Activated naive CD8-positive, alpha-beta T cell treated with anti-CD3 and anti-CD28 coated beads for 36 hours (primary cell): ENCODE measurements at places on chromosomes 16 and 17. TPM values are rescaled to one million over a fixed set of nuclear protein-coding genes. Genes with fewer than 3 reads are reported as not detected.

TCAP gene
- total RNA-seq: 0.89 TPM

CASKIN1 gene
- 3.4 TPM for total RNA-seq

VASN gene
- 0.08 TPM for total RNA-seq

FBXL16 gene
- 6.0 TPM for total RNA-seq

FOXN1 gene
- not detected for total RNA-seq

ASGR1 gene
- total RNA-seq: 4.4 TPM

STAC2 gene
- total RNA-seq: 0.14 TPM

GOT2 gene
- 162 TPM for total RNA-seq

GPATCH8 gene
- 36.2 TPM for total RNA-seq

SOST gene
- not detected for total RNA-seq

CTRB1 gene
- not detected for total RNA-seq

PDIA2 gene
- total RNA-seq: not detected

SPNS3 gene
- total RNA-seq: 14.3 TPM

TBX6 gene
- 0.74 TPM for total RNA-seq

OSGIN1 gene
- 1.8 TPM for total RNA-seq

CCL8 gene
- not detected for total RNA-seq

DNA sequence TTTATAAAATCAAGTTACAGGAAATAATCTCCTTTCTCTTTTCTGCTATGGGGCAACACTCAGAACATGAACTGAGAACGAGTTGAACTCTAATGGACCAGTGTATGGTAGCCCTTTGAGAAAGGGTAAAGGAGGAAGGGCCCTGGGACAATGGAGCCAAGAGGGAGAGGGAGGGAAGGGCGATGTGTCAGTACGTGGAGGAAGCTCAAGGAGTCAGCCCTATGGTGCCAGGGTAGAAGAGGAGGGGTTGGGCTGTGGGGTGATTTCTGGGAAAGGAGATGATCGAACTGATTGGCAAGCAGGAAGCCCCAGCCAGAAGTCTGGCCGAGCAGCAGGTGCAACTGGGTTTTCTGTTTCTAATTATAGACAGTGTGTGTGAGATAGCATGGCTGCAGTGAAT lies 4.3 kb upstream of the WIPI1 start:
- DNase-seq: peak; percentile 33
- peak overlapping the region; percentile 47 for H3K4me3 ChIP-seq
- H3K4me1 ChIP-seq: peaks cover 51% of the 10 kb centered on the region
- H3K27ac ChIP-seq: peak overlapping the region; percentile 92

DNA sequence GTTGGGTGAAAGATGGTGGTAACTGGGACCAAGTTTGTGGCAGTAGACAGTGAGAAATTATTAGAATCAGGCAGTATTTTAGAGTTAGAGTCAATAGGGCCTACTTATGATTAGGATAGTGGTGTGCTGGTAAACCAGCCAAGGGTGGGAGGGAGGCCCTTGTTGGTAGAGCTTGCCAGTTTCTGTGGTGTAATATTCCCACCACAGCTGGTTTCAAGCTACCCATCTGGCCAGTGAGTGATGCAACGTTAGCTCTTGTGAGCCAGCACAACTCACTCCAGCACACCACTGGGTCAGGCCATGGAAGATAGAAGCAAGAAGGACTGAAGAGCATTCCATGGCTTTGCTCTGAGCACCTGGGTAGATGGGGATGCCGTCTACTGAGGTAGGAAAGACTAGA lies 34.9 kb downstream of the GNAO1 start:
- no peaks in the 10 kb centered on the region for H3K36me3 ChIP-seq
- peaks cover 5% of the 10 kb centered on the region for H3K4me1 ChIP-seq
- H3K4me3 ChIP-seq: no peak overlapping the region
- no peak overlapping the region for H3K27ac ChIP-seq
- DNase-seq: no peak

GRCh38 chr16:83870830-83871229 lies 28.1 kb upstream of the MLYCD start:
- no peaks in the 10 kb centered on the region for H3K4me1 ChIP-seq
- H3K27ac ChIP-seq: no peak overlapping the region
- H3K27me3 ChIP-seq: peaks cover 58% of the 10 kb centered on the region
- no peak overlapping the region for H3K4me3 ChIP-seq

GRCh38 chr17:79797492-79798298 lies 818 bp upstream of the CBX8 start:
- H3K27ac ChIP-seq: no peak overlapping the region
- H3K4me1 ChIP-seq: peaks cover 34% of the 10 kb centered on the region
- peaks cover 48% of the 10 kb centered on the region for H3K27me3 ChIP-seq
- peak overlapping the region; percentile 81 for H3K4me3 ChIP-seq
- no peaks in the 10 kb centered on the region for H3K36me3 ChIP-seq
- DNase-seq: no peak

- H3K27me3 ChIP-seq: peaks cover 3% of the 10 kb centered on the region
- no peak overlapping the region for H3K4me3 ChIP-seq
- H3K4me1 ChIP-seq: no peaks in the 10 kb centered on the region
These were observed 808.3 kb upstream of the EEF2KMT start for GRCh38 chr16:5905935-5906334.

GRCh38 chr16:5017678-5017969 lies 16.1 kb downstream of the NAGPA start:
- H3K4me3 ChIP-seq: no peak overlapping the region
- DNase-seq: no peak
- no peak overlapping the region for H3K27ac ChIP-seq

DNA sequence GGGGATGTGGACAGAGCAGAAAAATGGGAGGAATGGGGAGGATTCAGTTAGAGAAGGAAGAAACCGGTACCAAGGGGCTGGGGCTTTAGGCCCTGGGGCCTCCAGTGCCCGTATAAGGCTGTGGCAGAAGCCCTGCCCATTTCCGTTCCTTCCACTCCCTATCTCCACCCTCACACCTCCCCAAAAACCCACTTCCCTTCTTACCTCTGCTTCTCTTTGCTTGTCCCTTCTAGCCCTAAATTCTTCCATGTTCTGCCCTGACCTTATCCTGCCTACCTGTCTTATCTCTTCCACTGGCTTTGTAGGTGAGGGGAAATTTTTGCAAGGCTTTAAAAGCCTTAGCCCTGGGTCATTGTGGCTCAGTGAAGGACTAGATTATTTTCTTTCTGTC lies 4.1 kb downstream of the RNF167 start:
- H3K36me3 ChIP-seq: peaks cover 77% of the 10 kb centered on the region
- H3K4me3 ChIP-seq: peak overlapping the region; percentile 94
- H3K27me3 ChIP-seq: peaks cover 20% of the 10 kb centered on the region

DNA sequence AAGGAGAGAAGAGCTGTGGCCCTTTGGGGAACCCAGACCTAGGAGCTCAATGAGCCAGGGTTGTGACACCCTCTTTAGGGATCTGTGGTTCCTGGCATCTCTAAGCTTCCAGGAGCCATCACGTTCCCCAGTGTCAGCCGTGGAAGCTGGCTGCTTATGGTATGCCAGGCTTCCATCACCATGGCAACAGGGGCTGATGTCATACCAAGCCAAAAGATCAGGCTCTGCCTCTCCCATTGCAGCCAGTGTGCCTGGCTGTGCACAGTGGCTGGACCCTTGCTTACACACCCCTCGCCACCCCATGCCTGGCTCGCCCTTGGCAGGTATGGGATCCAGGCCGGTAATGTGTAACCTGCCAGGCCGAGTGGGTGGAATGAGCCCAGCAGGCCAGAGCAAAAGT lies 91.1 kb downstream of the SSH2 start:
- H3K4me1 ChIP-seq: no peaks in the 10 kb centered on the region
- DNase-seq: no peak
- H3K27me3 ChIP-seq: no peaks in the 10 kb centered on the region
- H3K4me3 ChIP-seq: no peak overlapping the region
- no peak overlapping the region for H3K27ac ChIP-seq

- peaks cover 25% of the 10 kb centered on the region for H3K36me3 ChIP-seq
- H3K27ac ChIP-seq: peak overlapping the region; percentile 68
- no peaks in the 10 kb centered on the region for H3K27me3 ChIP-seq
- no peak overlapping the region for H3K4me3 ChIP-seq
- H3K4me1 ChIP-seq: peaks cover 3% of the 10 kb centered on the region
These were observed 10.0 kb downstream of the LITAFD start for GRCh38 chr16:8892101-8892575.

DNA sequence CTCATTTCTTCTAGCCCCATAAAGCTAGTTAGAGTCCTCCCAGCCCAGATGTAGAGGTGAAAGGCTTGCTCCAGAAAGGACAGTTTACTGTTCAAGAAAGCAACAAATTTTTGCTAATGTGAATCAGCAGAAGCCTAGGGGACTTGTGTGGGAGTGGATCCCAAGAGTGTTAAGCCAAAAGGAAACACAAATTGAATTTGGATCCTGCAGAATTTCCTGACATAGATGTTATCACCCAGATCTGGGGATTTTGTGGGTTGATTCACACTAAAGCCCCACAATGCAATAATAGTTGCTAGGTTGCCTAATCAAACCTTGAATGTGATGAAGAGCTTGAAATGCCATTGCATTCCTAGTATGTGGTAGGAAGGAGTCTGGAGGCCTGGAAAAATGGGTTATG lies 135.2 kb upstream of the HS3ST3A1 start:
- H3K27ac ChIP-seq: no peak overlapping the region
- no peaks in the 10 kb centered on the region for H3K27me3 ChIP-seq

DNA sequence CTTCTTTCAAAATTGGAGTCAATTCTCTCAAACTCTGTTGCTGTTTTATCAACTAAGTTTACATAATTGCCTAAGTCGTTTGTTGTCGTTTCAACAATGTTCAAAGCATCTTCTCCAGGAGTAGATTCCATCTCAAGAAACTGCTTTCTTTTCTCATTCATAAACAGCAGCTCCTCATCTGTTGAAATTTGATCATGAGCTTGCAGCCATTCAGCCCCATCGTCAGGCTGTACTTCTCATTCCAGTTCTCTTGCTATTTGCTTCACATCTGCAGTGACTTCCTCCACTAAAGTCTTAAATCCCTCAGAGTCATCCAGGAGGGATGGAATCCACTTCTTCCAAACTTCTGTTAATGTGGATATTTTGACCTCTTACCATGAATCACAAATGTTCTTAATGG lies 230.6 kb downstream of the IRF8 start:
- no peaks in the 10 kb centered on the region for H3K4me1 ChIP-seq
- H3K27ac ChIP-seq: no peak overlapping the region
- H3K4me3 ChIP-seq: no peak overlapping the region
- H3K36me3 ChIP-seq: no peaks in the 10 kb centered on the region

- H3K27me3 ChIP-seq: no peaks in the 10 kb centered on the region
- peaks cover 41% of the 10 kb centered on the region for H3K36me3 ChIP-seq
- peak overlapping the region; percentile 97 for H3K4me3 ChIP-seq
- peaks cover 28% of the 10 kb centered on the region for H3K4me1 ChIP-seq
These were observed 855 bp downstream of the TMEM204 start for GRCh38 chr16:1534021-1535020.

DNA sequence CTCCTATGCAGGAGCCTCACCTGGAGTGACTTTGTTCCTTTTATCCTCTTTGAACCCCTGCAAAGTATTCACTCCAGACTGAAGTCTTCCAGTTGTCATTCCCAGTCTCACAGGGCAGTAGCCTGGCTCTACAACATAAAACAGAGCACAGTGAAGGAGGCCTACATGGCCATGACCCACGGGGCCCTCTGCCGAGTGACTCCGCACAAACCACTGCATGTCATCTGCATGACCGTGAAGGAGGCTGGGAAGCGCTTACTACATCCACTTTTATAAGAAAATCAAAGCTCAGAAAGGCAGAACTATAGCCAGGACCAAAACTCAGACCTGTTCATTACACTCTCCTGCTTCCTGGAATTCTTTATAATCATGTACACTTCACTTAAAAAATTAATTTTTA lies 42.5 kb downstream of the BRD7 start:
- no peak overlapping the region for H3K4me3 ChIP-seq
- no peak for DNase-seq
- peaks cover 35% of the 10 kb centered on the region for H3K4me1 ChIP-seq
- no peaks in the 10 kb centered on the region for H3K27me3 ChIP-seq

DNA sequence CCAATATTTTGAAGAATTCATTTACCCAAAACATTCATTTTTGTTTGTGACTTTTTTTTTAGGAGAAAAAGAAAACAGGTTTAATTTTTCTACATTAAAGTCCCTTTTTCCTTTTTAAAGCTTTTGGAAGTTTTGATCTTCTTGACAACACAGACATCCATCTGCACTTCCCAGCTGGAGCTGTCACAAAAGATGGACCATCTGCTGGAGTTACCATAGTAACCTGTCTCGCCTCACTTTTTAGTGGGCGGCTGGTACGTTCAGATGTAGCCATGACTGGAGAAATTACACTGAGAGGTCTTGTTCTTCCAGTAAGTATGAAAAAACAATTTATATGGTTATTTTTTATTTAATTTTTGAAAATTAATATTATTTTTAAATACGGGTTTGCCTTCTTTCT lies 37.2 kb downstream of the SIAH1 start:
- peaks cover 9% of the 10 kb centered on the region for H3K4me1 ChIP-seq
- H3K36me3 ChIP-seq: peaks cover 26% of the 10 kb centered on the region
- no peak overlapping the region for H3K4me3 ChIP-seq
- DNase-seq: no peak
- no peaks in the 10 kb centered on the region for H3K27me3 ChIP-seq
- no peak overlapping the region for H3K27ac ChIP-seq

- no peak overlapping the region for H3K27ac ChIP-seq
- peaks cover 44% of the 10 kb centered on the region for H3K27me3 ChIP-seq
- DNase-seq: no peak
These were observed 795 bp upstream of the PAQR4 start for GRCh38 chr16:2968368-2968737.

DNA sequence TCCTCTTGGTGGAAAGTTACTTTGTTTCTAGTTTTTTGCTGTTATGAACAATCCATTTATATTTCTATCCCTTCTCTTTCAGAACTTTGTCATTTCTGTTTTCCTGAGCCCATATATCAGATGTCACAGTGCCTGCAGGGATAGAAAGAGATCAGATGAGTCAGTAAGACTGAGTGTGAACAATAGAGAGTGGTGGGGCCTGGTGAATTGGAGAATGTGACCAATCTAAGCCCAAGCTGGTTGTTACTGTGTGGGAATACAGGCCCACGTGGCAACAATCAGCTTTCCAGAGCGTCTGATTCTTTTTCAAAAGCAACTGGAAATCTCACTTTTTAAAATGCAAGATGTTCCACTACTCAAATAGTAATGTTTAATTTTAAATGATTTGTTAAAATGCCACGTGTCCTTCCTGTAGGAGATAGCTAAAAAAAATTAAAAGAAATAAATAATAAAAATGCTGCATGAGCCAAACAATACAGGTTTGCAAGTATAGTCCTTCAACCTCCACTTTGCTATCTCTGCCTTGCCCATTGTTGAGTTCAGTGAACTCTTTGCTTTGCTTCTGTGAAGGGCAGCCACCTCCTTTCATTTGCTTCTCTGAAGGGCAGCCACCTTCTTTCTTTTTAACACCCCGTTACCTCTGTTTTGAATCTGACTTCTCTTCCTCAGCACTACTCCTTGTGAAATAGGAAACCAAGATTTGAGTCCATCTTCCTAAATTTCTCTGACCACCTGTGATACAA lies 9.6 kb downstream of the DCTN5 start:
- no peaks in the 10 kb centered on the region for H3K27me3 ChIP-seq
- H3K4me3 ChIP-seq: no peak overlapping the region
- DNase-seq: no peak
- no peak overlapping the region for H3K27ac ChIP-seq
- peaks cover 31% of the 10 kb centered on the region for H3K4me1 ChIP-seq
- H3K36me3 ChIP-seq: peaks cover 55% of the 10 kb centered on the region

GRCh38 chr16:46857368-46857945 lies 26.5 kb upstream of the C16orf87 start:
- H3K4me1 ChIP-seq: peaks cover 9% of the 10 kb centered on the region
- H3K4me3 ChIP-seq: no peak overlapping the region
- peaks cover 4% of the 10 kb centered on the region for H3K27me3 ChIP-seq
- DNase-seq: no peak
